Panc1 (cell line): ENCODE measurements at places on chromosomes 16 and 17.

DNA sequence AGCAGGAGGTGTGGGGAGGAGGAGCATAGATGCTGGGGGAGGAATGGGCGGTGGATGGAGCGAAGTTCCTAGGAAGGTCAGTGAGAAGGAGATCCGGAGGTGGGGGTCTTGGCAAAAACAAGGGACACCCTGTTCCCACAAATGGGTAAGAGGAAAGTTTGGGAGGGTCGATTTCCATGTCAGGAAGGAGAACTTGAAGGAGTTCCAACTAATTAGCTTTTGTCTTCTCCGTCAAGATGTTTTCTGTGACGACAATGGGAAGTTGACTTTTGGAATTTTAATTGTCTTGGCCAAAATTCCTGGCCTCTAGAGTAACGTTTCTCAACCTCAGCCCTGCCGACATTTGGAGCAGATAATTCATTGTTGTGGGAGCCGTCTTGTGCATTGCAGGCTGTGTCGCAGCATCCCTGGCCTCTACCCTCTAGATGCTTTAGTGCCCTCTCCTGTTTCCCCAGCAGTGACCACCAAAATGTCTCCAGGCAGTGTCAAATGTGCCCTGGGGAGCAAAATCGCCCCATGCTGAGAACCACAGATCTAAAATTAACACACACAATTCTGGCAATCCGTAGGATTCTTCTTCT lies 97.1 kb downstream of the PITPNC1 start:
- DNase-seq, result no peak

- DNase-seq, result no peak
Observed at GRCh38 chr17:16068323-16068722, 68.7 kb downstream of the TTC19 start.

DNA sequence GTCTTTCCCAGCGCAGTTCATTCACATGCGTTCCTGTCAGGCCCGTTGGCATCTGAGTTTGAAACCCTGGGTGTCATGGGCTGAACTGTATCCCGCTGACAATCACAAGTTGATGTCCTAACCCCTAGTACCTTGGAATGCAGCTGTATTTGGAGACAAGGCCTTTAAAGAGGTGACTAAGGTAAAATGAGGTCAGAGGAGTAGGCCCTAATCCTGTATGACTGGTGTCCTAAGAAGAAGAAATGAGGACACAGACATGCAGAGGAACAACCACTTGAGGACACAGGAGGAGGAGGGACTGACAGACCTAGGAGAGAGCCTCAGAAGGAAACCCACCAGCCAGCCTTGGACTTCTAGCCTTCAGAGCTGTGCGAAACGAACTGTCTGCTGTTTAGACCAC lies 33.1 kb downstream of the TRPV2 start:
- no peak for DNase-seq

DNA sequence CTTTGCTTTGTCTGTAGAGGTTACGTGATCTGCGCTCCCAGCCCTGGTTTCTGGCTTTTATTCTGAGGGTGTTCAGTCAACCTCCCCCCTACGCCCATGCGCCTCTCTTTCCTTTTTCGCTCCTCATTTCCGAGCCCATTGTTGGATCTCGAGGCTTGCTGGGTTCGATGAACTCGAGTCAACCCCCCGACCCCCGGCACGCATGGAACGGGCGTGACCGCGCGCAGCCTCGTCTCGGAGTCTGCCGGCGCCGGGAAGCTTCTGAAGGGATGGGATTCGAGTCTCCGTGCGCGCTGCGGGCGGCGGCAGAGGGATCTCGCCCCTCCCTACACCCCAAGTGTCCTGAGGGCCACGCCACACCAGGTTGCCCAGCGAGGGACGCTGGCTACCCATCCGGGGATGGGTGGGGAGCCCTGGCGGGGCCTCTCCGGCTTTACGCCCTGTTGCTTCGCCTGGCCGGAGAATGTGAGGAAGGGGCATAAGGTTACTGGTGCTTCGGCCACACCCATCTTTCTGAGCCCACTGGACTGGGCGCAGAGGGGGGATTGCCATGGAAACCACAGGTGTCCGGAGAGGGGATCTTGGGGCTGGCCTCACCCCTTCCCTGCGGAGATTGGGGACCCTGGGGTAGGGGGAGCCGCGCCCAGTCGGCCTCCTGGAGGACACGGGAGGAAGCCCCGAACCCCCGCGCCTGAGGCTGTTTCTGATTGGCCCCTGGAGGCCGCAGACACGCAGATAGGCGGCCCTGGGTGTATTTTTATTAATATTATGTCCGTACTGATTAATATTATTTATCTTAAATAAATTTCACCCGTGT lies 1.8 kb downstream of the MAPT start:
- DNase-seq, result no peak
